ENCODE measurements at places on chromosomes 4 and X.

GRCh38 chr4:143188136-143189088, 3.7 kb downstream of the USP38 start:
- DNase-seq: no peak

GRCh38 chrX:7943600-7944245, 16.5 kb upstream of the PNPLA4 start:
- DNase-seq: no peak

- no peak for DNase-seq
These were observed 9.3 kb downstream of the PAGE4 start for GRCh38 chrX:49838374-49838773.

- DNase-seq: no peak
These were observed 52.7 kb downstream of the PSAPL1 start for GRCh38 chr4:7381890-7382633.

DNA sequence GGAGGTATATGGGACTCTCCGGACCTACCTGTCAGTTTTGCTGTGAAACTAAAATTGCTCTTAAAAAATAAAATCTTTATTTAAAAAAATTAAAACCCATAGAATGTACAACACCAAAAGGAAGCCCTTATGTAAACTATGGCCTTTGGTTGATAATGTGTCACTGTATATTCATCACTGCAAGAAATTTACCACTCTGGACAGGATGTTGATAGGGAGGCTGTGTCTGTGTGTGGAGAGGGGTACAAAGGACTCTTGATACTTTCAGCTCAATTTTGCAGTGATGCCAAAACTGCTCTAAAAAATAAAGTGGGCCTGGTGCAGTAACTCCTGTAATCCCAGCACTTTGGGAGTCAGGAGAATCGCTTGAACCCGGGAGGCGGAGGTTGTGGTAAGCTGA, 2.9 kb upstream of the ZMYM3 start:
- no peak for DNase-seq

GRCh38 chr4:11843340-11843739, 414.6 kb upstream of the HS3ST1 start:
- no peak for DNase-seq

DNA sequence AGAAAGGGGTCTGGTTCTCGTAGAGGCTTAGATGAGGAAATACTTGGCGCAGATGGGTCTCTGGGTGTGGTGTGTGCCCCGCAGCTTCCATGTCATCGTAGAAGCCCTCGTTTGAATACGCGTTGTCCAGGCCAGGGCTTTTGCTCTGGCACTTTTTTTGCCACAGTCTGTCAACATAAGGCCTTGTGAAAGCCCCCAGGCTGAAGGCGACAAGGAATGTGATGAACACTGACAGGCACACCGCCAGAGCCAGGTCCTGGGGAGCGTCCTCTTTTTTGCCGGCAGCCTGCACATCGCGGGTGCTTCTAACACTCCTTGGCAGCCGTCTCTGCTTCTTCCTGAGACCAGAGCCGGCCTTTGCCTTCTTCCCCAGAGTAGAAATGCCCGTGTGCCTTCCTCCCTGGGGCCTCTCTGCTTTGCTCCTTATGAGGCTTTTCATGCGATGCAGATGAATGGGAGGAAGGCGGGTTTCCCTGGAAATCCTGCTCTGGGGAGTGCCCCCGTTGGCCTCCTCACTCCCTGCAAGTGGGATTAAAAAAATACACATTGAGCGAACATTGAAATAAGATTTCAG, 24.4 kb downstream of the LRRC66 start:
- no peak for DNase-seq

DNA sequence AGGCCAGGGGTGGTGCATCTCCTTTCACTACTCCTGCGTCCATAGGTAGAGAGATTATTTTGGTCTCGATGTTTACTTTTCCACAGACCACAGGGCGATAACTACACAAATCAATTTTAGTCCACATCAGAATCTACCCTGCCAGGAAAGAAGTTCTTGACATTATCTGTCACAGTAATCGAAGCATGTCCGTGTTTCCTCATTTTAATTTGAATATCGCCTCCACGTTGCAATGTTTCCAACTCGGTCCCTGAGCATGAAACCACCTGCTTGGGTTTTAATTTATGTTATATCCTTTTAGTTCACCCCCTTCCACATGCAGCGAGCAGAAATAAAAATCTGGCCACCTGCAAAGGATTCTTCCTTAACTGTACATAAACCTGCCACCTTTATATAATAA, 100.1 kb upstream of the ATXN3L start:
- no peak for DNase-seq

DNA sequence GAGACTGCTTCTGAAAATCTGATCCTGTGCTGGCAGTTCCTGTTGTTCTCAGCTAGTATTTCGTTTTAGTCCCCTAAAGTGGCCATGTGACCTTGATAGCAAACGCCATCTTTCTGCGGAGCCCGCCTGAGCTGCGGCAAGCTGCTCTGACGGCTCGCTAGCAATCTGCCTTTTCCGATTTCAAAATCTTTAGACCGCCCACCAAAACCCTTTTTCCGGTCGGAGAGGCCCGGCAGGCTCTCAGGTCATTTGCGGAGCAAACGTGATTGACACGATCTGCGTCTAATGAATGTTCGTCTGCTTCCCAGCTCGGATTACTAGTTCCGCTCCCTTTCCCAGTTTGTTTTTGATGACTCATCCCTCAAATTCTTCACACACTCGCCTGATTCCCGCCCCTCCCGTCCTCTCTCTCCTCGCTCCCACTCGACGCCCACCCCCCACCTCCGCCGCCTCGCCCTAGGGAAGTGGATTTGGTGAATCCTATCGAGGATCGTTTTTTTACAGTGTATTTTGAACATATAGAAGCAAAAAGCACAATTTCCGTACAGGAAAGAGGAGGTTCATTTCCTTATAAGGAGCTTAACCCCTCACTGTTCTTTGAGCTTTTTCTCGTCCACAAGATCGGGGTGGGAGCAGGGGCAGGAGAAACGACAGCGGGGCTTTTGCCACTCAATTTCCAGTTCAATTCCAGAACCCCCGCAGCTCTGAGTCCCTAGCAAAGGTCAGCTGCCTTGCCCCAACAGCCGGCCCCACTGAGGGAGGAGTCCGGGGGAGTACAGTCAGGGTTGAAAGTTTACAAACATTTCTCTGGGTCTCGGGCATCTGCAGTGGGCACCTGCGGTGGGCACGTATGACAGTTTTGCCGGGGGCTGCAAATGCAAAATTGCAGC, 37.5 kb downstream of the NLGN3 start:
- DNase-seq: peak; percentile 70

- no peak for DNase-seq
These were observed 52.6 kb downstream of the OSTC start for GRCh38 chr4:108702960-108703359.

- DNase-seq: no peak
These were observed 685.5 kb downstream of the KCTD8 start for GRCh38 chr4:43763029-43763610.

GRCh38 chr4:151324124-151324751, 1.2 kb downstream of the SH3D19 start:
- no peak for DNase-seq

GRCh38 chrX:15492469-15492868, 664 bp downstream of the PIR start:
- no peak for DNase-seq

DNA sequence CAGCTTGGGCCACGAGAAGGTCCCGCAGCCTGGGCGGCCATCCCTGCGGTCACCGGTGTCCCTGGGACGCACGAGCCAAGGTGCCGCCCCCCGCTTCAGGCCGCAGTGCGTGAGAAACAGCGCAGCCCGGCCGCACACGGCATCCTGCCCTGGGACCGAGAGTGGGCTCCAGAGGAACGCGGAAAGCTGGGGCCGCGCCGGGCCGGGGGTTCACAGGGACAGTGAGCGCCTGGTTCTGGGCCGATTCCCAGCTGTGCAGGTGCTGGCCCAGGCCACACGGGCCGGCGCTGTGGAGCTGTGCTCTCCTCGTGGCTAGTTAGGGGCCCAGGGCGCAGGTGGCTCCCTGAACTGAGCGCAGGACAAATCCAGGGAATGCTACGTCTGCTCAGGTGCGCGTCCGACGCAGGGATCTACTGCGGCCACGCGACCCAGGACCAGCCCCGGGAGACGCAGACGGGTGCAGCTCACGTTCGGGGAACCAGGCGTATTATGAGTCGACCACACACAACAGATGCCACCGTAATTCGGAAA, 25.8 kb upstream of the GTPBP6 start:
- no peak for DNase-seq

- DNase-seq: no peak
These were observed 96.6 kb downstream of the STPG2 start for GRCh38 chr4:98046665-98047064.

GRCh38 chrX:130726661-130727060, 176.3 kb downstream of the ENOX2 start:
- DNase-seq: no peak

DNA sequence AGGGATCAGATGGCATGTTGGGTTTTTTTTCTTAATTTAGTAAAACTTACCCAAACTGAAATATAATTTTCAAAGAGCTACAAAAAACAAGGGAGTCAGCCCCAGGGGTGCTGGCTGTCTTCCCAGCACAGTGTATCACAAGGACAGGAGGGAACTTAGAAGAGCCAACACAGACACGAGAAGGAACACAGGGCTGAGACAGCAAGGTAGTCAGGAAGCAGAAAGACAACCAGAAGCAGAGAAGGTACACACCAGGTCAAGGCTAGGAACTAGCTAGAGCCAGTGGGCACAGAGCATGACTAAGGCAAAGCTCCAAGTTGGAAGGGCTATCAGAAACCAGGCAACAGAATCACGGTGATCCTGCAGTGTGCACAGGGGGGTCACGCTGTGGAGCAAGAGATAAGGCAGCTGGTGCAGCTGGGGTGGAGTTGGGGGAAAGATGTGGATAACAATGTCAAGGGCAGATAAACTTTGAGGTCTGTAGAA, 168.7 kb downstream of the NR3C2 start:
- no peak for DNase-seq

DNA sequence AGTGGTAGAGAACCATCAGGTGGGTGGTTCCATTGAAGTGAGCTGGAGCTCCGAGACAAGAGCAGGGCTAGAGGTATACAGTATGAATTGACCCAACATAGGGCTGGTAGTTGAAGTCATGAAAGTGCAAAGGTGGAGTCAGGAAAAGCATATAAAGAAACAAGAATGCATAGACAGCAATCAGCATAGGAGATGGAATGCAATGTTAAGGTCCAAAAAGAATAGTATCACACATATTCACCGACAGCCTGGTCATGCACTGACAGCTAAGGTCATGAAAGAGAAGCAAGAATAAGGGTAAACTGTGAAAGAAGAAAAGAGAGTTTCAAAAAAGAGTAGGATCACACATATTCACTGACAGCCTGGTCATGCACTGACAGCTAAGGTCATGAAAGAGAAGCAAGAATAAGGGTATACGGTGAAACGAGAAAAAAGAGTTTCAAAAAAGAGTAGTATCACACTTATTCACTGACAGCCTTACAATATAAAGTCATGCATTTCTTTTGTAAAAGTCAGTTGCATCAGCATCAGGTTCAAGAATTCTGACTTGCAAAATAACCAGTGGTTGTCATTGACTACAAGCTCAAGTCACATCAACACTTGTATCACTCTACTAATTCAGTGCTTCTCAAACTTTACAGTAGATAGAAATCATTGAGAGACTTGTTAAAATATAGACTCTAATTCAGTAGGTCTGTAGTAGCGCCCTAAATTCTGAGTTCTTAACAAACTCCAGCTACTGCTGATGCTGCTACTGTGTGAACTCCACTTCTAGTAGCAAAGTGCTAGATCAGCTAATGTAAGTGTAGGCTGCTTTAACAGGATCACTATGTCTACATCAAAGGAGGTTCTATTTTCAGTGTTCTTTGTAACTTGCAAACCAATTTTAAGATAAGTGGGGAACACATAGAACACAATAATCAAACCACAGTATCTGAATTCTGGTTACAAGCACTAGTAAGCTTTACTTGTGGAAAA, 221.9 kb downstream of the PDGFC start:
- no peak for DNase-seq

DNA sequence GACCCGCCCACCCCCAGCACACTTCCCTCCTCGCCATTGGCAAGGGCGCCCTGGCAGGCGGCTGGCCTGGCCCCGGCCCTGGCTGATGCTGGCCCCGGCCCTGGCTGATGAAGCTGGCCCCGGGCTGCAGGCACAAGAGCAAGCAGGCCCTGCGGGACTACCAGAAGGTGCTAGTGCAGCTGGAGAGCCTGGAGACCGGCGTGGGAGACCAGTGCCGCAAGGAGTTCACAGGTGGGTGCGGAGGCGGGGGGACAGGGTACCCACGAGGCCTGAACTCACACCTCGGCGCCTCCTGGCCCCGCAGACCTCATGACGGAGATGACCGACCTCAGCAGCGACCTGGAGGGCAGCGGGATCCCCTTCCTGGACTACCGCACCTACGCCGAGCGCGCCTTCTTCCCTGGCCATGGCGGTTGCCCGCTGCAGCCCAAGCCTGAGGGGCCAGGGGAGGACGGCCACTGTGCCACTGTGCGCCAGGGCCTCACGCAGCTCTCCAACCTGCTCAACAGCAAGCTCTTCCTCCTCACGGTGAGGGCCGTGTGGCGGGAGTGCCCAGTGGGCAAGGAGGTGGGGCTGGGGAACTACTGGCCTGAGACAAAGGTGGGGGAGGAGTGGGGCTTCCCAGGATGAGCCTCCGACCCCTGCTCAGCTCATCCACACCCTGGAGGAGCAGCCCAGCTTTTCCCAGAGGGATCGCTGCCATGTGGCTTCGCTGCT, 6.1 kb upstream of the SRPK3 start:
- DNase-seq: no peak

- no peak for DNase-seq
These were observed 389.0 kb upstream of the ZFP42 start for GRCh38 chr4:187606581-187606980.

DNA sequence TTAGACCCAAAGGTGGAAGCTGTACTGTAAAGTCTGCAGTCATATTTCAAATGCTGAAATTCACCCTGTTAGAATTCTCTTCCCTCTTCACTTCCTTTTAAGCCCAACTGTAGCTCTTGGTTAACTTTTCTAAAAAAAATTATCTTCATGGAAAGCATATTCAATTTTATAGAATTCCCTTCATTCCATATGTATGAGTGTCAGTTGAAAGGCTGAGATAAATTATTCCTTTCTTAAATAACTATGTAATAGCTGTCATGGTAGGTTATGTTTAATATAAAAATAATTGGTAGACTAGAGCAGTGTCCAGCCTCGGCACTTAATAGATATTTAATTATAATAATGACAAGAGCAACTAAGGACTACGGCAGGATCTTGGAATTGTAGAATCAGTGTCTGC, 16.8 kb upstream of the ARSH start:
- no peak for DNase-seq

GRCh38 chr4:127141856-127142255, 490.9 kb upstream of the INTU start:
- no peak for DNase-seq

- no peak for DNase-seq
These were observed 18.0 kb upstream of the TMEM131L start for GRCh38 chr4:153448003-153448731.

- no peak for DNase-seq
These were observed 1348.8 kb downstream of the PCDH18 start for GRCh38 chr4:136183513-136183912.

GRCh38 chr4:6548882-6549230, 26.1 kb upstream of the MAN2B2 start:
- DNase-seq: no peak

GRCh38 chr4:5040856-5041620, 10.2 kb upstream of the STK32B start:
- DNase-seq: no peak

GRCh38 chr4:7362341-7362740, 72.4 kb downstream of the PSAPL1 start:
- DNase-seq: no peak

All from activated CD4-positive, alpha-beta T cell treated with anti-CD3 and anti-CD28 coated beads, Interleukin-2, amount 50 U/mL, for 4 hours (primary cell).